Glomerular endothelial cell (primary cell): ENCODE measurements at places on chromosomes 11 and 22.

GRCh38 chr22:40480996-40481395 is 110.6 kb downstream of the SGSM3 start:
- DNase-seq, result peak; percentile 63

DNA sequence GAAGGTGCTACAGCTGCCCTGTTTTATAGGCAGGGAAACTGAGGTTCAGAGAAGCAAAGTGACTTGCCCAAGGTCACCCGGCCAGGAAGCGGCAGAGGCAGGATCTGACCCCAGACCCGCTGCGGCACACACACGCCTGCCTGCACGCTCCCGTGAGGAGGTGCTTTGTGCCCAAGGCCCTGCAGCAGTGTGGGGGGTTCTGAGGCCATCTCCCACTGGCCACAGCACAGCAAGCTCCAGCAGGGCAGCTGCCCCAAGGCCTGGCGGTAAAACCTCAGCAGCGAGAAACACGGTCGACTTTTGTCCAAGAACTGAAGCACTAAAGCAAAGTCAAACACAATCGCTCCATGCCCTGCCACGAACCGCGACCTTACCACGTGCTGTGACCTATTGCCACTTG is 42.7 kb downstream of the CDKN1C start:
- no peak for DNase-seq

DNA sequence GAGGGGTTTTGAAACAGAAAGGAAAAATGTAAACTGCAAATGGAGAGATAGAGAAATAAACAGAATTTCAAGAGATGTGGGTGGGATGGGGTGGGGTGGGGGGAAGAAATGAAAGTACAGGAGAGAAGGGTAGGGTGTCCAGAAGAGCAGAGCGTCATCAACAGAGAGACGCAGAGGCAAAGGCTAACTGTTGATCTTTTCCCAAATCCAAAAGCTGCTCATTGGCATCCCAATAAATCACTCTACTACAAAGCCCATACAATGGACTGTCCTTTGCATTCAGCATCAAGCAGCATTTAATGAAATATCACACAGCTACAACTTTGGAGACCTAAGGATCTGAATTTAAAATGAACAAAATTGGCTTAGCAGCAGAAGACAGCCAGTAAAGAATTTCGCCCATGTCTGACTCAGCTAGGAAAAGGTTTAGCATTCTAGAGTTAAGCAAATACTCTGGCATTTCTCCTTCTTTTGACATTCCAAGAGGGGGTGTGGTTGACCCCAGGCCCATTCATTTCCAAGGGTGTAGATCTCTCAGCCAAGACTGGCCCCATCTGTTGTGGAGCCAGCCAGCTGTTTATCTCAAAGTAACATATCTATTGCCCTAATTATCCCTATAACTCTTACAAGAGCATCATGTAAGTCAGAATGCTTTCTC is 1.5 kb downstream of the RAB30 start:
- no peak for DNase-seq

DNA sequence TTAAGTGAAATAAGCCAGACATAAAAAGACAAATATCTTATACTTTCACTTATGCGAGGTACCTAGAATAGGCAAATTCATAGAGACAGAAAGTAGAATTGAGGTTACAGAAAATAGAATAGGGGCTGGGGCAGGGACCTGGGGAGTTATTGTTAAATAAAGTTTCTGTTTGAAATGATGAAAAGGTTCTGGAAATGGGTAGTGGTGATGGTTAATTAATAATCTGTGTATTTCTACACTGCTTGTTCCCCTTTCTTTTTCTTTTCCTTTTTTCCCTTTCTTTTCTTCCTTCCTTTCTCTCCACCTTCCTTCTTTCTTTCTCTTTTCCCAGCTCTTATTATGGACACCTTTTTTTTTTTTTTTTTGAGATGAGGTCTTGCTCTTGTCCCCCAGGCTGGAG is 2.8 kb downstream of the NAALADL1 start:
- DNase-seq, result no peak

DNA sequence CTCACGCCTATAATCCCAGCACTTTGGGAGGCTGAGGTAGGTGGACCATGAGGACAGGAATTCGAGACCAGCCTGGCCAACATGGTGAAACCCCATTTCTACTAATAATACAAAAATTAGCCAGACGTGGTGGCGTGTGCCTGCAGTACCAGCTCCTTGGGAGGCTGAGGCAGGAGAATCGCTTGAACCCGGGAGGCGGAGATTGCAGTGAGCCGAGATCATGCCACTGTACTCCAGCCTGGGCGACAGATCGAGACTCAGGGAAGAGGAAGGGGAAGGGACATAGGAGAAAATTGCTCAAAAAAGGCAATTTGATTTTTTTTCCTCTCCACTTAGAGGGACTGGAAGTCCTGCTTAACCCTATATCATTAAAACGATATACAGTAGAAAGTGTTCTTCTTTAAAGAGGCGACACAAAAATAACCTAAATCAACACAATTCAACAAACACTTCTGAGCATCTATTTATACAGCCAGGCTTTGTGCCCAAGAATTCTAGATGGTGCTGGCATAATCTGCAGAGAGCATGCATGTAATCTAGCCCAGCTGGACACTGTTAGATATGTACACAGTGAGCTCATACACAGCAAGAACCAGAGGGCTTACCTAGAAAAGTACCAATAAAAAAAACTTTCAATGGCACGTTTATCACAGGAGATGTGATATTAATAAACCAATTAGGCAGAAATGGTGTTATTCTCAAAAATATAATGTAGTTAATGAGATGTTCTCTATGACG is 20.9 kb upstream of the DENND5A start:
- DNase-seq, result no peak

DNA sequence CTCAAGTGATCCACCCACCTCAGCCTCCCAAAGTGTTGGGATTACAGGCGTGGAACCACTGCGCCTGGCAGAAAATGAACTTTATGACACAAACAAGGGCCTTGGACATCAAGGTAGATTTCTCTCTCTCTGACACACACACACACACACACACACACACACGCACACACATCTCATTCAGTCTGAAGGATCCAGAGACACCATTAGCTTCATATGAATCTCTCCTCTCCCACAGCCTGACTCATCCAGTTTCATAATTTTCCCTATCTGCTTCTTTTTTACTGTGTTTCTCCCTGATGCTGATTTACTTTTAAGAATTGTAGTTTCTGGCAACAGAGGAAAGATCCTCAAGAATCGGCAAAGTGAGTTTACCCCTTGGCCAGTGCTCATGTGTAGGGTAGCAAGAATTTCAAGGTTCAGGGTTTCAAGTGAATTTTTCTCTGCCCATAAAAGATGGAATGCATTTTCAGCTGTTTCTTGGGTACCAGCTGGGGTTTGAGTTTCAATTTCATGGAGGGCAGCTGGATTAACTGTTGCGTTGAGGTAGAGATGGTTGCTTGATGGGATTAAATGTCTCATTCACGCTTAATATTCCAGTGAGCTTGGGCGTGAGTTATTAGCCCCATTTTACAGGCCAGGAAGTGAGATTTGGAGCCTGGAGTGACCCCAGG is 3.5 kb downstream of the MYO18B start:
- DNase-seq, result no peak

DNA sequence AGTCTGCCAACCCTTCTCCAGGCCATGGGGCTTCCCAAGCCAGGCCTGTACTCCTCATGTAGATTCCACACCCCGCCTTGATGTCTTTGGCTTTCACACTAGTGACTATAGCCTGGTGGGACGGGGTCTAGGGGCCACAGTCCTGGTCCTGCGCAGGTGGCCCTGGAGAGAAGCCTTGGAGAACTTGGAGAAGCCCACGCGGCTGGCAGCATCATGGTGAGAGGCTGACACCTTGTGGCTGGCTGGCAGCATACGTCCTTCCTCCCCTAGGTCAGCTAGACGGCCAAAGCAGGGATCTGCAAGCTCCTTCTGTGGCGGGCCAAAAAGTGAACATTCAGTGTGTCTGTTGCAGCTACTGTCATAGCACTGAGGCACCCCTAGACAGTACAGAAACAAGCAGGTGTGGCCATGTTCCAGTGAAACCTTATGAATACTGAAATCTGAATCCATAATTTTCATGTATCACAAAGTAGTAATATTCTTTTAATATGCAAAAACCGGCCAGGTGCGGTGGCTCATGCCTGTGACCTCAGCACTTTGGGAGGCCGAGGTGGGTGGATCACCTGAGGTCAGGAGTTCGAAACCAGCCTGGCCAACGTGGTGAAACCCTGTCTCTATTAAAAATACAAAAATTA is 42.0 kb downstream of the FAM83F start:
- no peak for DNase-seq
